MG63 (cell line): ENCODE measurements at places on chromosomes 3 and 15.
A peak's percentile ranks its signal among the peaks of the same experiment; 100 is the strongest.

DNA sequence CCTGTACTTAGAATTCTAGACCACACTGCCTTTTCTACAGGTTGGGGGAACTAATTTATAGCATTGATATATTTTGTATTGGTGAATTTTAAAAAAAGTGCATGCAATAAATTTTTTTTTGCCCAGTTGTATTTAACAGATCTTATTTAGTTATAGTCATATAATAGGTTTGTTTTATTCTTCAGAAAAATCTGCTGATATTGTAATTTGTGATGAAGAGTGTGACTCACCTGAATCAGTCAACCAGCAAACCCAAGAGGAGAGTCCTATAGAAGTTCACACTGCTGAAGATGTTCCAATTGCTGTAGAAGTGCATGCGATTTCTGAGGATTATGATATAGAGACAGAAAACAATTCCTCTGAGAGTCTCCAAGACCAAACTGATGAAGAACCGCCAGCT is 10.3 kb downstream of the ZNF639 start:
- DNase-seq = no peak

DNA sequence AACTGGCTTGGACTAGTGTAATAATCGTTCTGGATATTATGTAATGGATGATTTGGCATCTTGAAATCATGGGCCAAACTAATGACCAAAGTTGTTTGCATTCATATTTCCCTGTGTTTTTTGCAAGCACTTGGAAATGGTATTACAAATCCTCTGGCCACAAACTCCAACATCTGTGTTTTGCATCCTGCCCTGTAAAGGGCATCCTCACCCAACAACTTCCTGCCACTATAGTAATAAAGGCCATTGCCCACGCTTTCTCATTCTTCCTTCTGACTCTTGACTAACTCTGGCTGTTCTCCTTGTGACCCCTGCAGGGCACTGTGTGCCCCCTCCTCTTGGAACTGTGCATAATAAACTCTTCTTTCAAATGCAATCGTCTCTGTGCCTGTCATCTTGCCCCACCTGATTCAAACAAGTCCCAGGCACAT is 25.4 kb upstream of the PSMD6 start:
- no peak for DNase-seq

- no peak for DNase-seq
Measured at GRCh38 chr3:113658107-113658506, 38.3 kb downstream of the USF3 start.

DNA sequence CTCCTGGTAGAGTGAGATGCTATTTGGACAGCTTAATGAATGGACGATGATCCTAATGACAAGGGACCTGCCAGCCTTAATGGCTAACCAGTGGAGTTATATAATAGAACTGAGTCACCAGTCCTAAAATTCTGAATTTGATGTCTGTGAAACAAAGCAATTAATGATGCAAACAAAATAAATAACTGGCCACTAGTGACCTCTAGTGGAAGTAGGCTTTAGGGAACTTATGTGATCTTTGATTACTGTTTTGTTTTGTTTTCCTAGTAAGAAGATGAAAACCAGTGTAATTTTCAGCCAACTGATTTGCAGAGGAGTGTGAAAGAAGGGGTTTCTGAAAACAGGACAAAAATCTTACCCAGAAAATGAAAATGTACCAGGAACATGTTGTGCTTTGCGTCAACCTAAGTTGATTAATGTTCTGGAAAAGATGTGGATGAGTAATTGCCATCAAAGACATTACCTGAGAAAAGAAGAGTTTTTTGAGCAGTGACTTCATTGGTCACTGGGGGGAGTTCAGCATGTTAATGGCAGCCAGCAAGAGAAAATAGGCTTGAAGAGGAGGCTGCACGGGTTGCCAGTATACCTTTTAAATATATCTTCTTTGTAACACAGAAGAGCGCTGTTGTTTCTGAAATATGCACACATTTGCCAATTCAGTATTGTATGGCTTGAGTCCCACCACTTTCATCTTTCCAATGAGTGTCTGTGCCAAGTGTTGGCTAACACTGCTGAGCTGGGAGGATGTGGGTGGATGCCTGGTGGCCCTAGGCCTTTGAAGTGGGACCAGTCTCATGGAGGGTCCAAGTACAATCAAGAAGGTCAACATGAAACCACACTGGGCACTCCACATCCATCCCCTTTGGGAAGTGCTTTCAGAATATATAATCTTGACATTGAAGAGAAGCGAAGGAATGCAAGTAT is 9.3 kb downstream of the VEPH1 start:
- peak; percentile 7 for DNase-seq

- DNase-seq = no peak
Measured at GRCh38 chr3:73581134-73581846, 43.5 kb downstream of the PDZRN3 start.

- no peak for DNase-seq
Measured at GRCh38 chr15:28873006-28873405, 12.8 kb upstream of the APBA2 start.

DNA sequence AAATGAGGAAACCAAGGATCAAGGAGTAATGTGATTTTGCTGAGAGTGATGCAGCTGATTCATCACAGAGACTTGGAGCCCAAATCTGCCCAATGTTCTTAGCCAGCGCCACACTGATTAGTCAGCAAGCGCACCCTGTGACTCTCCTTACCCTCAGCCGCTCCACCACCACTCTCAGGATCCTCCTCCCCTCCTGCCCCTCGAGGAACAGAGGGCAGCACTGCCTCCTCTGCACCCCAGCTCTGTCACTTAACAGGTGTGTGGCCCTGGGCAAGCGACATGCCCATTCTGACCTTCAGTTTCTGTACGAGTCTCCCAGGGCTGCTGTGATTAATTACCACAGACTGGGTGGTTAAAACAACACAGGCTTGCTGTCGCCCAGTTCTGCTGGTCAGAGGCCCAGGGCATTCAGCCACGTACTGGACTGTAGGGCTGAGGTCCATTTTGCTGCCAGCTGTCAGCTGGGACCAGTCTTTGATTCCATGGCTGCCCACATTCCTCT is 36.1 kb upstream of the HRH1 start:
- DNase-seq = peak; percentile 71

GRCh38 chr3:171417813-171418212 is 42.4 kb downstream of the TNIK start:
- peak; percentile 39 for DNase-seq

DNA sequence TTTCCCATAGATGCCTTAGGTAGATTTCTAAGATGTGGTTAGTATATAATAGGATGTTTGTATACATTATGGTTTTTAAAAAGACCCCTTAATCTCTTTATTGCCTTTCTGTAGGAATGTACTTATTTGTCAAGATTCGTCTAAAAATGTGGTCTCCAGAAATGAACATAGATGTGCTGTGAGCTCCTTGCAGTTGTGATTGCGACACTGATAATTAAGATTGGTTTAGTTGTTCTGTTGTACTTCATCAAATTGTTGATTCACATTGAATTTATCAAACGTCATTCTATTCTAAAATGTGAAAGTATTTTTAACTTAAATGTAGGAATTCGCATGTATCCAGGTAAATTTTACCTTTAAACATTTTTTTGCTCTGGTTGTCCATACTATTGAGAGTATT is 51.2 kb downstream of the CMC1 start:
- no peak for DNase-seq

DNA sequence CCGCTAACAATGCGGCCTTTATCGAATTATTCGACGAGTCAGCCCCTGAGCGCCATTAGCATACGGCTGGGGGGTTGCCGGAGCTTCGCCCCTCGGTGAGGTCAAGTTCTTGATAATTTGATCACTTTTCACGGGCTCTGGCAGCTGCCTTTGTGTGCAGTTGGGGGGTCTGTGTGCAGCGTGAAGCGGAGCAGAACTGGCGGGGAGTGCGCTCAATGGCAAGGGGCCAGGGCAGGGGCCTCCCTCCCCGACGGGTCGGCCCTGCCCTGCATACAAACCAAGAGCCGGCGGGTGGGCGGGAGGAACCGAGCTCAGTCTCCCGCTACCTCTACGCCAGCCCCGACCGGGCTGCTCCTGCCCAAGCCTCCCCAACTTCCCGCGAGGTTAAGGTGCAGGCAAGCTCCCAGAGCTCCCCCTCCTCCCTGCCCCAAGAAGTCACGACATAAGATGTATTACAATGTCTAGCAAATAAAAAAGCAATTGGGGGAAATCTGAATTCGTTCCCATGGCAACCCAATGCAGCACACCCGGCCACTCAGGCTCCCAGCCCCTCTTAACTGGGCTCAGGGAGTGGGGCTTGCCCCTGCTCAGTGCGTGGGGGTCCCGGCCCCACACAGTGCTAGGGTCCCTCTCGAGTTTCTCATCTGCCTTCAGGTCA is 34.1 kb upstream of the POLG start:
- no peak for DNase-seq

DNA sequence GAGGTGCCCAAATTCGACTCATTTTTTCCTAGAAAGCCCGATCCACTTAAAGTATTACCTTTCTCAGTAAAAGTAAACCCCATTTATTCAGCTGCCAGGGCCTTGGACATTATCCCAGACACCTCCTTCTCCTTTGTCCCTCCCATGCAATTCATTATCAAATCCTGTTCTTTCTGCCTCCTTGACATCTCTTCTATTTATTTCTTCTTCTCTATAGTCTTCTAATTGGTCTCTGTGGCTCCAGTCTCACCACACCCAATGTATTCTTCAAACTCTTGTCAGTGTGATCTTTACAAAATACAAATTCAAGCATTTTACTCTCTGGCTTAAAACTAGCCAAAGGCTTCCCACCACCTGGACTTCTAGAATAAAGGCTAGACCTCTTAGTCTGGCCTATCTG is 120.3 kb downstream of the IL20RB start:
- DNase-seq = no peak

GRCh38 chr15:52109559-52110451 is 2.8 kb downstream of the BCL2L10 start:
- DNase-seq = no peak

DNA sequence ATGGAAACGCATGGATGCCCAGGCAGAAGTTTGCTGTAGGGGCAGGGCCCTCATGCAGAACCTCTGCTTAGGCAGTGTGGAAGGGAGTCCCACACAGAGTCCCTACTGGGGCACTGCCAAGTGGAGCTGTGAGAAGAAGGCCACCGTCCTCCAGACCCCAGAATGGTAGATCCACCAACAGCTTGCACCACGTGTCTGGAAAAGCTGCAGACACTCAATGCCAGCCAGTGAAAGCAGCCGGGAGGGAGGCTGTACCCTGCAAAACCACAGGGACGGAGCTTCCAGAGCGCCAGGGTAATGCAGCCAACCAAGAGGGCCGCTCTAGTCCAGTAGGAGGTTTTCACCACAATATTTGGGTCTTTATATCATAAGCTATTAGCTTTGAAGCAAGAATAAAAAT is 97.1 kb upstream of the IQSEC1 start:
- no peak for DNase-seq

GRCh38 chr3:81726132-81726531 is 35.3 kb downstream of the GBE1 start:
- DNase-seq = no peak

GRCh38 chr3:131401978-131402377 is 20.4 kb downstream of the NUDT16 start:
- DNase-seq = no peak

- DNase-seq = no peak
Measured at GRCh38 chr15:89105147-89105546, 16.9 kb downstream of the ABHD2 start.
